Stimulated activated CD8-positive, alpha-beta memory T cell treated with anti-CD3 and anti-CD28 coated beads, Interleukin-2, amount 100 ng/mL, for 48 hours (primary cell): ENCODE measurements at places on chromosomes 6 and 20.

- no peak for DNase-seq
These were observed 147.4 kb downstream of the HDGFL1 start for GRCh38 chr6:22716721-22717120.

- DNase-seq: no peak
These were observed 106.7 kb upstream of the DTNBP1 start for GRCh38 chr6:15769511-15770018.

DNA sequence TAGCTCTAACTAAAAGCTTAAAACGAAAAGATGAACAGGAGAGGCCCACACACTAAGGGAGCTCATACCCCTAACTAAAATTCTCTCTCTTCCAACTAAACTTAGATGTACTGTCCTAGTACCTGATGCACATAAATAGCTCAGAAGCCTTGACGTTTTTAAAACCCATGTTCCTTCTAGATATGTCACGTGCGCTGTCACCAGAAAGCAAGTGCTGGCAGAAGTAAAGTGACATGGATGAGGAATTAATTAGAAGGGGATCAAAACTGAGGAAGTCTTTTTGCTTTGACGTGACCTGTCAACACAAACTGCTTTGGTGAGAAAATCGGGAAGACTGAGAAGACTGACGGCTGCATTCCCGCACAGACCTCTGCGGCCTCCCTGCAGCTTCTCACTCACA, 142.5 kb downstream of the ZMYND8 start:
- DNase-seq: no peak

DNA sequence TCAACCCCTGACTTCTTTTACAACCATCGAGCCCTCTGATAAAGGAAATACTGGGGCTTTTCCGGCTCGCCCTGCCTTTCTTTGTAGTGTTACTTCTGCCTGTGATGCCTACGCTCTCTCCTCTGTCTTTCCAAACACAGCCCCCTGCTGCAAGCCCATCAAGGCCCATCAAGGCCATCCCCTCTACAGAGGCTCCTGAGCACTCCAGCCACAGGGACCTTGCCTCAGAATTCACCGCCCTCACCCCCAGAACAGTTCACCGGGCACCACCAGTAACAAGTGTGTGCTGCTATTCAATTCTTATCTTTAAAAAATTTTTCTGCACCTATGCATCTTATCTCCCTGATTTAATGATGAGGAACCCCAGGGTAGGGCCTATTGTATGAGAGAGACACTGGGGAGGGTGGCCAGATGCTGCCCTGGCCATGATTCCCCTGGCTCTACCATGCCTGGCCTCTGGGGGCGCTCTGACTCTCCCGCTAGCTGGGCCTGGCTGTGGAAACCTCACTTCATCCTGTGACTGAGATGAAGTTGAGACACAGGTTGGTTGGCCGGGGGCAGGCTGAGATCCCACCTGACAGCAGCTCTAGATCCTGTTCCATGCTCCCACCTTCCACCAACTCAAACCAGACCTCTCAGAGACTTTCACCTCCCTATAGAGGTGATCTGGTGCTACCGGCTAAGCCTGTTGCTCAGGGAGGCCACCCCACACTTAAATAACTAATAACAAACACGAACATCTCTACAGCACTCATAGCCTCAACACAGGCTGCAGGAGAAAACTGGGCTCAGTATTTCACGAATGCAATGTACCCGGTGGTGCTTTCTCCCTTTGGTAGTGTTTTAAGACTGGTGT, 19.2 kb upstream of the GLP1R start:
- peak; percentile 51 for DNase-seq

DNA sequence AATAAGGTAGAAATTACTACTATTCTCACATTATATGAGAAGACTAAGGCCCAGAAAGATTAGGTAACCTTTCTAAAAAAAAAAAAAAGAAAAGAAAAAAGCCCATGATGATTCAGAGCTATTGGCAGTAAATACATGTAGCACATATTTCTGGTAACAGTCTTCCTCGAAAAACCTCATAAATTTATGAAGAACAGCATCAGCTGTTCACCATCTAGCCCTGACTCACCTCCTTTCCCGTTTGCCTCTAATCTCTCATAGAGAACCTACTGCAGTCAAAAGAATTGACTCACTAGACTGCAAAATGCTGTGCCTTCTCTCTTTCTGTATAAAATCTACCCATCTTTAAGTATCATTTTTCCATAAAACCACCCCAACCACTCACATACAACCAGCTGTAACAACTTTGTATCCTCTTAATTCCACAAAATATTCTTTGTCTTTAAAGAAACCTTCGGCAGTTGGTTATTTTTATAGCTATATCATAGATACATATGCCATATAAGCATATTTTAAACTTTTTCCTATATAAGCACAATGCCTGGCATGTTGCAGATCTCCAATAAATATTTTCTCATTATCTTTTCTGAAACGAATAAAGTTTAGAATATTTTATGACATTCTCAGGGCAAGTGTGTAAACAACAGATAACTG, 152.7 kb upstream of the ENPP5 start:
- no peak for DNase-seq

DNA sequence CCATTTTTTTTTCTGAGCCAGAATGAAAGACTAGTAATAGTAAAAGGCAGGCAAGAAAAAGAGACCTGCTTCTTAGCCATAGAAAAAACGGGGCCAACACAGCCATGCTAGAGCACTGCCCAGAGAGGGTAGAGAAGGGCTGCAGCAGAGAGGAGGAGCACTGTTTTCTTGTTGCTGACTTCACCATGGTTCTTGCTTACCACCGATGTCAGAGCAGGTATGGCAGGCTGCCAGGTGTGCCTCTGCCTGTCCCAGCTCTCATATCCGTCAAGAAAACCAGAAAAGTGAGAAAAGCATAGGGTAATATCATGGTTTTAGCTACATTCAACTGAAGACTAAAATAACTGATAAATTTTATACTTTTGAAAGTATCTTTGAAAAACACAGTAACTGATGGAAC, 60.7 kb downstream of the DTNBP1 start:
- no peak for DNase-seq

- no peak for DNase-seq
These were observed 868 bp downstream of the NCOA3 start for GRCh38 chr20:47502271-47503239.

DNA sequence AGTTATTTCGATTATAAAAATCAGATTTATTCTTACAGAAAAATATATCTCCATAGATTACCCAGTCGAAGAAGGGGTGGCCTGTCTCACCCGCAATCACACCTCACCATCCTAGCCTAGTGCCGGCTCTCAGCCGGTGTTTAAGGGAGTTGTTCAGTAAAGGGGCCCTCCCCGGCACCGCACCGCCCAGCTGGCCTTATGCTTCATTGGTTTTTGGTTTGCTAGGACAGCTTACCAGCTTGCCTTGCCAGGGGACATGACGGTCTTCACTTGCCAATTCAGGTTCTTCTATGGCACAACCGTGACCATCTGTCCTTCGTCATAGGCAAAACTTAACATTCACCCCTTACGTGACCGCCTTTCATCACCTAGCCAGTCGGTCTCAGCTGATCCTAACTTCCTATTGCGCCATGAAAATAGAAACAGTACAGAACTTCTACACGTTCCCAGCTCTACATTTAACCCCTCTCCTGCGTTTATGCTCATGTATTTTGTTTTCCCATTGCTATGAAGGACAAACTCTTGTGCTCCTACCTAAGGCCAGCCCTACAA, 44.7 kb upstream of the SLC22A16 start:
- DNase-seq: no peak

- DNase-seq: no peak
These were observed 48.4 kb downstream of the MAFB start for GRCh38 chr20:40640667-40641066.

GRCh38 chr6:66771626-66772025, 1064.6 kb upstream of the EYS start:
- DNase-seq: no peak

- no peak for DNase-seq
These were observed 628.2 kb downstream of the CDH26 start for GRCh38 chr20:60586269-60587050.

- DNase-seq: no peak
These were observed 3.4 kb downstream of the GABBR1 start for GRCh38 chr6:29629571-29629970.

- DNase-seq: no peak
These were observed 188.2 kb downstream of the WDR27 start for GRCh38 chr6:169513478-169514193.

- DNase-seq: no peak
These were observed 770 bp downstream of the KIF3B start for GRCh38 chr20:32278199-32278643.

- no peak for DNase-seq
These were observed 143.9 kb downstream of the BCAS1 start for GRCh38 chr20:53926428-53927028.

- no peak for DNase-seq
These were observed 35.0 kb upstream of the DSE start for GRCh38 chr6:116335612-116336215.

GRCh38 chr6:126439040-126439439, 99.1 kb downstream of the CENPW start:
- DNase-seq: no peak

DNA sequence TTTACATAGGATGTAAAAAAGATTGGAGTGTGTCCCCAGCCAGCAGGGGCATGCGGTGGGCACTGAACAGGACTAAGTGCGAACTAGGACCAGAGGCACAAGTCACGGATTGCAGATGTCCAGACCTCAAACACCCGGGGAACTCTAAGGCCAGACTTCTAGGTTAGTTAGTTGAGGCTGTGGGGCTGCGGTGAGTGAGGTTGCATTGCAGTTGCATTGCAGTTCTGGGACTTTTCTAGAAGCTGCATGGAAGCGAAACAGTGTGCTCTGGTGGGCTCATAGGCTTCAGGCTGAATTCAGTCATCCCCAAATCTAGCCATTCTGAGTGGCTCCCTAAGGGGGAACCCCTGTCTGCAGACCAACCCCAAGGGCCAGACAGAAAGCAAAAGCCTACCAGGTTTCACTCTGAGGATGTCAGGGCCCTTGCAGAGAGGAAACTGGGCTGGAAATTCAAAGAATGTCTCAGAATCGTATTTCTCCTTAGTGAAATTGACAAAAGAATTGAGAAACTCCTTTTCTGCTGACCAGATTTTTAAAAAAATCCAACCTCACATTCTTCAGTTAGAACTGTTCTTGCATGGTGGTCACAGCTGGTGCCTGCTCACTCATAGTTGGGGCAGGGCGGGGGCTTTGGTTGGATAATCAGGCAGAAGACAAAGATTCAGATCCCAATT, 182.8 kb downstream of the ZDHHC14 start:
- no peak for DNase-seq

DNA sequence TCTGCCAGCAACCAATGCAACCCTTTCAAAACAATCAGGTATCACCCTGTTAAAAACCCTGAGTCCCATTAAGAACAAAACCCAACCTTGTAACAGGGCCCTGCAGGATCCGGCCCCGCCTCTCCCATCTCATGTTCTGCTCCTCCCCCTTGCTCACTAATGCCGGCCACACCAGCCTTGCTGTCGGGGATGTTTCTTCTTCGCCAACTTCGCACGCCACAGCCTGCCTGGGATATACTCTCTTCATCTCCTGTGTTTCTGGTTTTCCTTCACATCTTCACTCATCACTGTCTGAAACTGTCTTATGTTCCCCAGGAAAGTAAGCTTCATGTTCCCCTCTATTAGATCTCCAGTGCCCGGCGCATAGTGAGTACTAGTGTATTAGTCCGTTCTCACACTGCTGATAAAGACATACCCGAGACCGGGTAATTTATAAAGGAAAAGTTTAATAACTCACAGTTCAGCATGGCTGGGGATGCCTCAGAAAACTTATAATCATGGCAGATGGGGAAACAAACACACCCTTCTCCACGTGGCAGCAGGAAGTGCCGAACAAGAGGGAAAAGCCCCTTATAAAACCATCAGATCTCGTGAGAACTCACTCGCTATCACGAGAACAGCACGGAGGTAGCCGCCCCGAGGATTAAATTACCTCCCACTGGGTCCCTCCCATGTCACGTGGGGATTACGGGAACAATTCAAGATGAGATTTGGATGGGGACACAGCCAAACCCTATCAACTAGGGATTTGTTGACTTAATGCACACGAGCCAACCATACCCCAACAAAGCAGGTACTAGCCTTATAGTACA, 5.1 kb downstream of the TP53RK start:
- no peak for DNase-seq

GRCh38 chr6:4460586-4461475, 315.4 kb upstream of the CDYL start:
- DNase-seq: no peak

GRCh38 chr6:36717871-36718540, 20.4 kb downstream of the RAB44 start:
- DNase-seq: no peak

GRCh38 chr6:150169609-150170008, 26.8 kb downstream of the PPP1R14C start:
- DNase-seq: peak; percentile 1

GRCh38 chr20:50794181-50794845, 548 bp upstream of the BCAS4 start:
- DNase-seq: no peak

DNA sequence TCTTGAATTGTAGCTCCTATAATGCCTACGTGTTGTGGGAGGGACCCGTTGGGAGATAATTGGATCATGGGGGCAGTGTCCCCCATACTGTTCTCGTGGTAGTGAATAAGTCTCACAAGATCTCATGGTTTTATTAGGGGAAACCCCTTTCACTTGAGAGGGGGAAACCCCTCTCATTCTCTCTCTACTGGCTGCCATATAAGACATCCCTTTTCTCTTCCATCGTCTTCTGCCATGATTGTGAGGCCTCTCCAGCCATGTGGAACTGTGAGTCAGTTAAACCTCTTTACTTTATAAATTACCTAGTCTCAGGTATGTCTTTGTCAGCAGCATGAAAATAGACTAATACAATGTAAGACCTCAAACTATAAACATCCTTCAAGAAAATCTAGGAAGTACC, 23.1 kb downstream of the PAQR8 start:
- DNase-seq: no peak

GRCh38 chr6:136952714-136953260, 30.7 kb downstream of the SLC35D3 start:
- no peak for DNase-seq

DNA sequence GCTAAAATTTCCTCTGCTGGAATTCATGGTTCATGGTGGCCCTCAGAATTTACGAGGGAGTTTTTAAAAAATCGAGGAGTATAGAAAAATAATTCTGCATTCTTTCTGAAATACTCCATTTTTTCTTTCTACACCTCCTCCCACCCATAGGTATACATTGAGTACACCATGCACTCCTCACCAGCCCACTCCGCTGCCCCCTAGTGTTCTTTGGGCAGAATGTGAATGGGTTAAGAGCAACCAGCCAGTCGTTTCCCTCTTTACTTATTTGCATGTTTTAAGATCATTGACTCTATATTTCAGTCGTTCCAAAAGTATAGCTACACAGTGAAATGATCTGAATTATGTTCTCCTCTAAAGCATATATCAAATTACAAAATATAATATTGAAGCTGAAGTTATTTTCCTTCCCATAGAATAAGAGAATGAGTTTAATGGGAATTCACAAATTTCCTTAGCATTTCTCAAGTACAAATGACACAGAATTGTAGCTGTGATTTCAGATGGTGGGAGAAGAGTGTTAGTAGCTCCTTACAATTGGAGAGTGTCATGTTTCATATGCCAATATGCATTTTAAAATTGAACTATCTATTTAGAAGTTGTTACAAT, 977.7 kb upstream of the SLC35B3 start:
- peak; percentile 4 for DNase-seq
